ENCODE measurements at places on chromosomes 3 and 15.

DNA sequence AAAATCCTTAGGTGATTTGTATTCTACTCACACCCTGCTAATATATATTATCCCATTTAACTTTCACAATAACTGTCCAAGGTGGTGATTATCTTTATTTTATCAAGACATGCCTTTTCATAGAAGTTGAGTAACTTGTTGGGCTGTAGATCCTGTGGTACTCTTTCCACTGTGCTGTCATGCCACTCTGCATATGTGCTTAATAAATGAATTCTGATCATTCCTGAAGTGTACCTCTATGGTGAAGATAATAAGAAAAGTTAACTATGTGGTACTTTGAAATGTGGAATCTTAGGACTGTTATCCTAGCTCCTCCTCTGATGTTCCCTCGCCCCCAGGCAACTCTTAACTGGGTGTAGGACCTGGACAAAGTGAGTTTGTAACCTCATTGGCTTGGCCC, 5.2 kb downstream of the SNRK start:
- DNase-seq = no peak

GRCh38 chr3:128496019-128496601, 3.1 kb upstream of the GATA2 start:
- no peak for DNase-seq

DNA sequence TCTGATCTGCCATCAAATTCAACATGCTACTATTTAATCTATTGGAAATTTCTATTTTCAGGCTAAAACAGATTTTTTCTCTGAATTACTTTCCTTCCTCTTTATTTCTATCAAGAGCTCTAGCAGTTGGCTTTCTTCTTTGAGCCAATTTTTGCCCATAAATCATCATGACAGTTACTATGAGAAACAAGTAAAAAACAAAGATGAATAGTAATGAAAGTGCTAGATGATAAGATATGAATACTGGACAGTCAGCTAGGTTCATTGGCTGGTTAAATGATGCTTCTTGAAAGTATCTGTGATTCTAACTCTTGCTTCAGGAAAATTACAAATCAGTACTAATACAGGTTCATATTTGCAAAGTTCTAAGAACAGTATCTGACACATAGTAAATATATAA, 38.6 kb upstream of the NANOGP8 start:
- DNase-seq = no peak

DNA sequence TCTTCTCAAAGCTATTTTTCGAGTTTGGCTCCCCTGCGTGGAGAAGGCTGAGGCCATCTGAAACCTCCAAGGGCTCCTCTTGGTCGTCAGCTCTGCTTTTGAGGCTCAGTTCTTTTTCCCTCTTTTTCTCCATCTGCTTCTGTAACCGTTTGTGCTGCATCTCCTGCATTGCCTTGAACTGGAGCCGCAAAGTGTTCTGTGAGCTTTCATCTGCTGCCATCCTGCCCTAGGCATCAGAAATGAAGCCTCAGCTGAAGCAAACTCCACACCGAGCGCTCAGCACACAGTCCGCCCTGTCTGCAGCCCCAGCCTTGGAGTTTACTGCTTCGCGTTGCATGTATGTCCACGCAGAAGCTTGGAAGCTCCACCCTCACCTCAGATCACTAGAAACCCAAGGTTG, 14.9 kb downstream of the CCDC13 start:
- DNase-seq = no peak

- DNase-seq = no peak
Measured at GRCh38 chr3:101963902-101964362, 114.6 kb downstream of the NFKBIZ start.

DNA sequence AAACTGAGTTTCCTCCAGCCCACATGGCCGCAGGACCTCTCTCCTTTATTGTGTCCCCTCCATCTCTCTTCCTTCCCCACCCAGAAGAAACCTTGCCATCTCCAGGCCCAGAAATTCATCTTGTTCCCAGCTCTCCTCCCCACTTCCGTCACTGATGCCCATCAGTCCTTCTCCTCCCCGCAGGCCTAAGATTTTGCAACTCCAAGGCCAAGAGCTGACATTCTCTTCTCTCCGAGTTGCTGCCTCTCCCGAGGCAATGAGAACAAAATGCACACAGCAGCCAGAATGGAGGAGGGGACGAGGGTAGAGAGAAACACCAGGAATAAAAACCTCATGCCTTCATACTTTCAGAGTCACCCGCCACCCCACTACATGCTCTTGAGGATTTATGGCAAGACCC, 526.5 kb upstream of the PROK2 start:
- DNase-seq = no peak

- no peak for DNase-seq
Measured at GRCh38 chr3:121231872-121232271, 313.9 kb downstream of the POLQ start.

DNA sequence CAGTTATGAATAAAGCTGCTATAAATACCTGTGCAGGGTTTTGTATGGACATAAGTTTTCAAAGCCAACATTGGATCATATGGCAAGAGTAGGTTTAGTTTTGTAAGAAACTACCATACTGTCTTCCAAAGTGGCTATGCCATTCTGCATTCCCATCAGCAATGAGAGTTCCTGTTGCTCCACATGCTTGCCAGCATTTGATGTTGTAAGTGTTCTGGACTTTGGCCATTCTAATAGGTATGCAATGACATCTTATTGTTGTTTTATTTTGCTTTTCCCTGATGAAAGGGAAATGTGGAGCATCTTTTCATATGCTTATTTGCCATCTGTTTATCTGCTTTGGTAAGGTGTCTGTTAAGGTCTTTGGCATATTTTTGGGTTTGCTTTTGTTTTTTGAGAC, 22.2 kb upstream of the BLM start:
- no peak for DNase-seq

- no peak for DNase-seq
Measured at GRCh38 chr15:39397883-39398282, 183.0 kb upstream of the THBS1 start.

- DNase-seq = no peak
Measured at GRCh38 chr15:63887630-63888029, 53.9 kb upstream of the HERC1 start.

- DNase-seq = no peak
Measured at GRCh38 chr3:136694321-136694720, 57.9 kb downstream of the STAG1 start.

DNA sequence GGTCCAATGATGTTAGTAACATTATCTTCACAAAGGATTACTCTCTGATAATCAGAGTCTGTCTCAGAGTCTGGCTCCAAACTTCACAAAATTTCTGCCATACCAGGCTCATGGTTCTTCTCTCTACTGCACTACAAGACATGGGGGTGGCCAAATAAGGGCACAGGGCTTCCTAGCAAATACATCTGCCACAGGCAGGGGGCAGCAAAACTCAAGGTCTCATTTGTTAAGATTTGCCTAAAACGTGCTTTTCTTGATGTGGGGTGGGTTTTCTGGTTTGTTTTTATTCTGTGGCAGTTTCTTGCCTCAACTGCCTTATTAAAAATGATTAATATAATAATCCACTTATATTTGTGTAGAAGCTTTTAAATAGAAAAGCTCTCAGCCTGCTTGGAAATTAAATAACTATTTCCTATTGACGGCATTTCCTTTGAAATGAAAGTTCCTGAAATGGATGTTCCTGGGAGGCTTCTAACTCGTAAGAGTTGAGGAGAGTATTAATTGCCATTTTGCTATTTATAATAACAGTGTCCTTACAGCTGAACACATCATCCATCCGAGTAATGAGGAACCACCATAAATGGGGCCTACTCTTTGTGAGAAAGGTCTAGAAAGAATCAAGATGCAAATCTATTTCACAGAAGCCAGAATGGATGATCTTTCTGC, 53.8 kb downstream of the SST start:
- peak; percentile 40 for DNase-seq

GRCh38 chr15:62805502-62805901, 237.0 kb upstream of the TPM1 start:
- DNase-seq = no peak
